Activated T-cell treated with anti-CD3 and anti-CD28 coated beads for 48 hours (primary cell): ENCODE measurements at places on chromosomes 1 and 21.

DNA sequence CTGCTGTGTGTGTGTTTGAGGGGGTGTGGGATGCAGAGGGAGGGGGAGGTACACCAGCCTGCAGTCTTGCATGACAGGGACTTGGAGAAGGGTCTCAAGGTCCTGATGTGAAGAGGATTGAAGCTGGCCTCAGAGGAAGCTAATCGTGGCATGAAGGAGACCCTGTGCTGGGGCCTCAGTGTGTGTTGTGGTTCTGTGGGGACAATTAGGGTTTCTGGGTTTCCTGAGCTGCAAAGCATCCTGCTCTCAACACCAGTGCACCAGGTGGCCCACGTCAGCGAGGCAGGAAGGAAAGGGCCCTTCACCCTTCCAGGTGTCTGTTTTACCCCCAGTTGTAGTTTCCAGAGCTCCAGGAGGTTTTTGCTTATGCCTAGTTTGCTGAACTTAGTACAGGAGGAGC, 52.8 kb downstream of the TENT5C start:
- DNase-seq, result no peak

- no peak for DNase-seq
Measured at GRCh38 chr1:155884031-155884960, 24.9 kb downstream of the SYT11 start.

- DNase-seq, result no peak
Measured at GRCh38 chr1:151553659-151554058, 13.6 kb downstream of the TUFT1 start.

GRCh38 chr1:224929335-224930237, at the start of gene DNAH14:
Gene DNAH14 (plus strand): TSS chr1:224929675. CDS start chr1:224952703, 23,028 bp downstream.
- DNase-seq, result peak; percentile 11

DNA sequence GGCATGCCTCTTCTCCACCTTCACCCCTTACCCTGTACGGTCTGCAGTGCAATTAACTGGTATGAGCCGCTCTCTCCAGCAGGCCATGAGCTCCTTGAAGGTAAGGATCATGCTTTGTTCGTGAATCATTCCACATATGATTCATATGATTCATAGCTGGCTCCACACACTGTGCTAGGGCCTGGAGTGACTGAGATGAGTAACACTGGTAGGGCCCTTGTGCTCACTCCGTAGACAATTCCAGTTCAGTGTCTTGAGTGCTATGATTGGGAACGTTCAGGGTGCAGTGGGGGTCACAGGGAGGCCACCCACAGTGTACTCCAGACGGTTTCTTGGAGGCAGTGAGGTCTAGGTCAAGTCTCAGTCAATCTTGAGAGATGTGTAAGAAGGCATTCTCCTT, 239.8 kb downstream of the LMX1A start:
- DNase-seq, result no peak
